ENCODE measurements at places on chromosomes 11 and 22.

- DNase-seq = no peak
Observed at GRCh38 chr11:13256216-13256615, 21.4 kb upstream of the BMAL1 start.

GRCh38 chr22:20204311-20204710 is 53.5 kb upstream of the CCDC188 start:
- DNase-seq = no peak

GRCh38 chr11:115266066-115266639 is 238.1 kb downstream of the CADM1 start:
- DNase-seq = no peak

GRCh38 chr22:29480512-29481264 is 670 bp downstream of the NEFH start:
- DNase-seq = peak; percentile 56

DNA sequence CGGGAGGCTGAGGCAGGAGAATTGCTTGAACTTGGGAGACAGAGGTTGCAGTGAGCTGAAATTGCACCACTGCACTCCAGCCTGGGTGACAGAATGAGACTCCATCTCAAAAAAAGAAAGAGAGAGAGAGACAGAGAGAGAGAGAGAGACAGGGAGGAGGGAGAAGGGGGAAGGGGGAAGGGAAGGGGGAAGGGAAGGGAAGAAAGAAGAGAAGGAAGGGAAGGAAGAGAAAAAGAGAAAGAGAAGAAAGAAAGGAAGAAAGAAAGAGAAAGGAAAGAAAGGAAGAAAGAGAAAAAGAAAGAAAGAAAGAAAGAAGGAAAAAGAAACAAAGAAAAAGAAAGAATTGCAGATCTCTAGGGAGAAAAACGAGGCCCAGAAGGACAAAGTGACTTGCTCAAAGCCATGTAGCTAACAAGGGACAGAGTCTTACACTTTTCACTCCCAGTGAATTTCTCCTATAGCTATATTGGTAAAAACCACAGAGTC is 73.8 kb upstream of the BIRC3 start:
- DNase-seq = no peak
